ENCODE measurements at places on chromosomes 7 and 10. TPM values are rescaled to one million over a fixed set of nuclear protein-coding genes. Genes with fewer than 3 reads are reported as not detected.

The FZD8 gene
- 7.0 TPM for total RNA-seq

The NHLRC2 gene
- 7.0 TPM for total RNA-seq

The SEPHS1 gene
- 27.4 TPM for total RNA-seq

The DUSP5 gene
- 2.9 TPM for total RNA-seq

The DYNC1I1 gene
- total RNA-seq: 0.83 TPM

The BCAP29 gene
- total RNA-seq: 27.3 TPM

The NAT16 gene
- not detected for total RNA-seq

The SPAG6 gene
- total RNA-seq: not detected

The CNNM1 gene
- 0.09 TPM for total RNA-seq

The SH2D4B gene
- total RNA-seq: not detected

The TMEM213 gene
- total RNA-seq: not detected

The MALRD1 gene
- total RNA-seq: 1.00 TPM

The MAT1A gene
- total RNA-seq: not detected

The CTNNA3 gene
- total RNA-seq: not detected

The RAMP3 gene
- total RNA-seq: not detected

The AKR1D1 gene
- total RNA-seq: not detected

The SGPL1 gene
- total RNA-seq: 31.2 TPM

The C7orf33 gene
- total RNA-seq: not detected

The ADRA2A gene
- total RNA-seq: 0.18 TPM

The IFIT1B gene
- total RNA-seq: not detected

The LRRC18 gene
- not detected for total RNA-seq

The VSTM4 gene
- 9.1 TPM for total RNA-seq

The NODAL gene
- total RNA-seq: not detected

The CC2D2B gene
- 0.14 TPM for total RNA-seq

The CDK13 gene
- 58.1 TPM for total RNA-seq

The NACAD gene
- 0.83 TPM for total RNA-seq

The RBP4 gene
- not detected for total RNA-seq
